ENCODE measurements at places on chromosomes 13 and 19.

DNA sequence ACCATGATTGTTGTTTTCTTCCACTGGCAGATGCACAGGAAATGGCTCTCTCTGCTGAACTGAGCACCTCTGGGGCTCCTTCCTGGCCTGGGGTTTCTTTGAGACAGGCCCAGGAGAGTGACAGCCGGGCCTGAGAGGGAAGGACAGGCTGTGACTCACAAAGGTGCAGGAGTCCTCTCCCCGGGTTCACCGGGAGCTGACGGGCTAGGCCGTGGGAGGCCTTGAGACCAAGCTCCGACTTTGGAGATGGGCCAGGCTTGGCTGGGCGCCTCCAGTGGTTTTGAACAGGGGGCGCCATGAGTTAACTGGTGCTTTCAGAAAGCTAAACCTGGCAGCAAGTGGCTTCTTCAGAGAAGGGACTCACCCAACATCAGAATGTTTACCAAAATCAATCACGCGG is 143.4 kb downstream of the URI1 start:
- no peak for DNase-seq

DNA sequence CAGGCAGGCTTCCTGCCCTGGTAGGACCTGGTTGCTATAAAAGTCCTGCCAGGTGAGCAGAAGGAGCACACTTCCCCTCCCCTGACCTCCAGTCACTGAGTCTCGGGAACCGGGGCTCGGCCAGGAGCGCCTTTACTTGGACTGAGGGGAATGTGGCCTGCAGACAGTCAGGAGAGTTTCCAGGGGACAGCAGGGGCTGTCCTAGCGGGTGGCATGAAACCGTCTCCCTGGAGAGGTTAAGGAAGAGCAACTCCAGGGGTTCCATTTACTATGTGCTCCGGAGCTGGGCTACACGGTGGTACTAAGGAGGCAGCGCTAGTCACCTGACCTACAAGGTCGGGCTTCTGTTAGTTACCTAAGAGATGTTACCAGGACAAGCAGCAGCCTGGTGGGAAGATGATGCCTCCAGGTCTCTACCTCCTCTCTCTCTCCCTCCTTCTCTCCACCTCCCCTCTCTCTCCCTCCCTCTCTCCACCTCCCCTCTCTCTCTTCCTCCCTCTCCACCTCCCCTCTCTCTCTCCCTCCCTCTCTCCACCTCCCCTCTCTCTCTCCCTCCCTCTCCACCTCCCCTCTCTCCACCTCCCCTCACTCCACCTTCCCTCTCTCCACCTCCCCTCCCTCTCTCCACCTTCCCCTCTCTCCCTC is 4.1 kb upstream of the CNOT3 start:
- peak; percentile 15 for DNase-seq

- DNase-seq, result no peak
Observed at GRCh38 chr19:4754248-4754647, 30.6 kb upstream of the DPP9 start.

- no peak for DNase-seq
Observed at GRCh38 chr19:52626915-52627314, 11.2 kb downstream of the ZNF83 start.

DNA sequence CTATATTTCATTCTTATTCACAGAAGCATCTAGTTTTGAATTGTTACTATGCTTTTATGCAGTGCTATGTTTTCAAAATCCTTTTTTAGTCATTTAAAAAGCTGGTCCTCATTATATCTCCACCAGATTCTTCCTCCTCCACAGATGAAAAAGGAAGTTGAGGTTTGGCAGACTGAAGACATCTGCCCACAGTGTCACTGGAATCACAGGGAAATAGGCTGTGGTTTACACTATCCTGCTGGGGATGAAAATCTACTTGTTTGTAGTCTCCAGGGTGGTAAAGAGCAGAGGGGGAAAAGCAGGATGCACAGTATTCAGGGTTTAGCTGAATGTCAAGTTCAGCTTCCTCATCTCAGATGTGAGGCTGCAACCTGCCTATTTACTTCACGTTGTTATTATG is 351.2 kb downstream of the DNAJC15 start:
- no peak for DNase-seq

DNA sequence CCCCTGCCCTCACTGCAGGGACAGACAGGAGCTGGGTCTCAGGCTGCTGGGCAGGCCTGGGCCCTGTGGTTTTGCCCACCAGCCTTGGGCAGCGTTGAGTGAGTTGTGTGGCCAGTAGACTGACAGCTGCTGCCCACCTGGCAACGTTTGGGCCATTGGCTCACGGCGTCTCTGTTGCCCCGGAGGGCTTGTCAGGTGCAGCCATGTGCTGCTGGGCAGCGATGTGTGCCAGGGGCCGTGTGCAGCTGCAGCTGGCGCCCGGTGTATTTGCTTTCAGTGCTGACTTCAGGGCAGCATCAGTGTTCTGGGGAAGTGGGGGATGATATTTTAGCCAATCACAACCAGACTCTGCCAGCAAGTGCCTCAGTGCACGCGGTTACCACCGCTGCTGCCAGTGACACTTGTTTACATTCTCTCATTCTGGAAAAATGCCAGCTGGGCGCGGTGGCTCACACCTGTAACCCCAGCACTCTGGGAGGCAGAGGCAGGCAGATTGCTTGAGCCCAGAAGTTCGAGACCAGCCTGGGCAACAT is 10.6 kb downstream of the FZR1 start:
- DNase-seq, result peak; percentile 50

Data from NCI-H1417 treated with DMSO at 0.1 percent for 48 hours (cell line).